ENCODE measurements at places on chromosomes 13 and 19.

GRCh38 chr19:49489601-49490167, 2.3 kb downstream of the RPL13A start:
- no peak for DNase-seq

GRCh38 chr19:18839465-18840287, 7.9 kb downstream of the UPF1 start:
- DNase-seq = no peak

DNA sequence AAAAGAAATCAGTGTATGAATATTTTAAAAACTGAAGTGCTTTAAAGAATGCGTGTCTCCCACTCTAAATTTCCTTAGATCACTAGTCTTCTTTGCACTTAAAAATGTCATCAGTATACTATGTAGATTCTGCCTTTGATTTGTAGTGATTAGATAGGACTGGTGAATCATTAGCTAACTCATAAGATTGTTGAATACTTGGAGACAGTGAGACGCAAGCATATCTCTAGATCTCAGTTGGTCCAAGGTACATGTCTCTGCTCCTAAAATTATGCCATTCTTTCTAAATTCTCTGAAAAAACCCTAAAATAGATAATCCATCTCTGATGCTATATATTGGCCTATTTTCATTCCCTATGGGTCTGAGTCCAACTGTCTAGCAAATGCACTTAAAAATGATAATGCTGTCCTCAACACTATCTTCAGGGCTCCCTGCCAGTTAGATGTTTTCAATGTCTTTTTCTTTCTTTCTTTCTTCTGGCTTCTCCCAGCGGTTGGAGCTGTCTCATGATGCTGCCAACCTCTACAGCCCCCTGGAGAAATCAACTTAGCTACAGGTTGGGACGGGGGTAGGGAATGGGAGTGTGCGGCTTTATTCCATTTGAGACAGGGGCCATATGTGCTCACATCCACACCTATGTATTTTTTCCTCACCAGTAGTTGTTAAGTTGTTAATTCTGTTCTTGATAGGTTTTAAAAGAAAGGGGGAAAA, 301.0 kb downstream of the NDFIP2 start:
- no peak for DNase-seq

DNA sequence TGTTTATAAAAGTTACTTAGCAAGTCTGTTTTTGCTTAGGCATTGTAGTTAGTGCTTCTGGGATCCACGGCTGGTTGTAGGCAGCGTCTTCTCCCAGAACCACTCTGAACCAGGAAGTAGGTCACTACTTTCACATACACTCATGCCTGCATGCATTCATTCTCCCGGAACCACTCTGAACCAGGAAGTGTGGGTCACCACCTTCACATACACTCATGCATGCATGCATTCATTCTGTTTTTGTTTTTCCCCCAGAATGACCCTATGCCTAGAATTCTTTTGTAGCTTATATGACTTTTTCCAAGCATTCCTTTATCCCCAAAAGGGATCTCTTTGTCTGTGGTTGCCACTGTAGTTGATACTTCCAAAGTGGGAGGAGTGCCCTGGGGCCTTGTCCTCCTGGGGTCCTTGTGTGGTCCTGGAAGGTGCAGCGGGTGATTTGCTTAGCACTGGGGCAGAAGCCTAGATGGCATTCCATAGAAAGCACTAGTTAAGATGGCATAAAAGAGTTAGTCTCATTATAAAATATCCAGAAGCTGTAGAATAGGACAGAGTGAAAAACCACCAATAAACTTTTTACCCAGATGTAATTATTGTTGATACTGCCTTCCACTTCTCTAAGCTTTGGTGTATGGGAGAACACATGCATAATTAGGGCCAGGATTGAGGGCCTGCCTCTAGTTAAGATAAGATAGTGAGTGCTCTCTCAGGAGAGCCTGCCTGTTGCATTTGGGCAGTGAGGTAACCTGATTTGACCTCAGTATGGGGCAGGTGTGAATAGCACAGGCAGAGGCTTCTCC, 68.6 kb upstream of the TEX29 start:
- no peak for DNase-seq

DNA sequence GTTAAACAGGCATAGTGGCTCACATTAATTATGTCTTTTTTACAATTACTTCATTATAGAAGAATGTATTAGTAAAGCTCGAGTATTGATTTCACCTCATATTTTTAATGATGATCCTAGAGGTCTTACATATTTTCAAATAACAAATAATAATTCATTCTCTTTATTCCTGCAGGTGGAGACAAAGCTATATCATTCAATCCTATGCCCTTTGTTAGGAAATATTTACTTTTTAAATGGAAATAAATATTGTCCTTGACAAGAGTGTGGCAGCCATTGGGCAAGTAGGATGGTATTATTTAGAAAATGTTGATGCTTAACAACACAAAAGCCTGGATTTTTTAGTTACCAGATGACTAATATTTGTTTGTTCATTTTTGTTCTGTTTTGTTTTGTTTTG, 127.6 kb downstream of the COG6 start:
- no peak for DNase-seq

DNA sequence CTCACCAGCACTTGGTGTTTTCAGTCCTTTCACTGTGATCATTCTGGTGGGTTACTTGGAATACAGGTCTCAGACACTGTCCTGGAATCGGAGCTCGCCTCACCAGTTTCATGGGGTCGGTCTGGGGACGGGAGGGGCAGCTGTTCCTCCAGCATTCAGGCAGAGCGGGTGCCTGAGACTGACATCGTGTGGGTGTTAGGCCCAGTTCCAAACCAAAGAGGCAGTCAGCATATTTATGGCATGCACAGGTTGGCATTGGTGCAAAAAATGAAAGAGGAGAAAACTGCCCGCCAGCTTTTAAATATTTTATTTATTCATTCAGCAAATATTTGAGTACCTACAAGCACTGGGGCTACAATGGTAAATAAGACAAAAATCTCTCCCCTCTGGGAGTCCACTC, 20.1 kb downstream of the PLEKHF1 start:
- DNase-seq = no peak

DNA sequence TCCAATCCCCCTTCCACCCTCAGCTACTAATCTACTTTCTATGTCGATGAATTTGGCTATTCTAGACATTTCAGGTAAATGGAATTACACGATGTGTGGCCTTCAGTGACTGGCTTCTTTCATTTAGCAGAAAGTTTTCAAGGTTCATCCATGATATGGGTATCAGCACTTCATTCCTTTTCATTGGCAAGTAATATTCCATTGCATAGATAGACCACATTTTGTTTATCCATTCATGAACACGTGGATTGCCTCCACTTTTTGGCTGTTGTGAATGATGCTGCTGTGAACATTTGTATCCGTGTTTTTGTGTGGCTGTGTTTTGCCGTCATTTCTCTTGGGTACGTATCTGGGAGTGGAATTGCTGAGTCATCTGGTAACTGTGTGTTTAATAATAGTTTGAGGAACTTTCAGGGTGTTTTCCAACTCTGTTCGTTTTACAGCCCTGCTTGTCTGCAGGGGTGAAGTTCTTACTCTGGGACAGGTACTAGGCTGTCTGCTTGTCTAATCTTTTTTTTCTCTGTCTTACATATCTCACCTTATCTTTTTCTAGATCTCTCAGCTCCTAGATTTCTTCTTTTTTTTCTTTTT, 32.5 kb downstream of the MARK4 start:
- DNase-seq = no peak

DNA sequence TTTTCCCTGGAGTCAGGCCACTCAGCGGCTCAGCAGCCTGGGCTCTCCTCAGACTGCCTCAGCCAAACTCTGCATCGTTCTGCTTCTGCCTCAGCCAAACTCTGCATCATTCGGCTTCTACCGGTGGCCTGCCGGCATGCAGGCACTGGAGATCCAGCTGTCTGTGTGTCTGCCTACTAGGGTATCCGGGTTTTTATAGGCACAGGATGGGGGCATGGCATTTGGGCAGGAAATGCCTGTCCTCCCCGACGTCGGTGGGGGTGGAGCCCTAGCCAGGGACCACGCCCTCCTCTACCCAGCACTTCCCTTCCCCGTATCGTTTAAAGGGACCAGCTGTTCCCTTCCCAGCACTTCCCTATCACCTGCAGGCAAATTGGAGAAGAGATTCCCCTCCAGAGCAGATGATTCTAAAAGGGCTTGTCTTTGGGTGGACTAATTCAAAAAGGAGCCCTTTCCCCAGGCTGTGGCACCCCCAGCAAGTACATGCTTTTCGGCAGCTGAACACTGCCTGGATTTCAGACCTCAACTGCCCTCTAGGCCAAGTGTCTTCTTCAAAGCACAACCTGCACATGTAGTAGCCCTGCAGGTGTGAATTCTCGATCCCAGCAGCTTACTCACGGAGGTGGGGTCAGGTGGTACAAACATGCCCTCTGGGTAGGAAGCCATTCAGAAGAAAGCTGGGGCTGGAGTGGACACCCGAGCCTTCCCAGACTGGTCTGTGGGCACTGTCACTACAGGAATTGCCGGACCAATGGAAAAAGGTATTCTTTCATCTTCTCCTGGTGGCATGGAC, 25.4 kb upstream of the GPR12 start:
- DNase-seq = peak; percentile 4

DNA sequence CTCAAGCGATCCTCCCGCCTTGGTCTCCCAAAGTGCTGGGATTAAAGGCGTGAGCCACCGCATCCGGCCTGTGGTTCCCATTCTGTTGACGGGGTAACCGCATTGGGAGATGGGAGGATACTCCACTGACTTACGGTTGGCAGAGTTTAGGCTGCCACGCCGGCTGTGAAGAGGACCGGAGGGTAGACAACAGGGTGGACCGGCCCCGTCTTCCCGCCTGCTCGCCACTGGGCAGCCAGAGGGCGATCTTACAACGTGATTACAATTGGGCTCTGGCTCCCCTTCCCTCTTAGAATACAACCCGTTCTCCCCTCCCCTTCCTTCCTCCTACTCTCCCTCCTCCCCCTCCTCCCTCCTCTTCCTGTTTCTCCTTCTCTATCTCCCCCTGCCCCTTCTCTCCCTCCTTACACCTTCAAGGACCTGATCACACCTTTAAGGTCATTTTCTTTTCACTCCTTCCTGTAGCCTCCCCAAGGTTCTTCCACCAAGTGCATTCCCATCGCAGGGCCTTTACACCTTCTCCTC, 957 bp upstream of the CCDC194 start:
- no peak for DNase-seq

GRCh38 chr19:47363758-47364531, 14.8 kb downstream of the DHX34 start:
- no peak for DNase-seq

GRCh38 chr19:20365146-20365545, 198.1 kb downstream of the ZNF486 start:
- no peak for DNase-seq

GRCh38 chr19:17933414-17934129, 757 bp downstream of the CCDC124 start:
- DNase-seq = no peak

GRCh38 chr13:65028101-65028500, 2202.0 kb downstream of the PCDH9 start:
- DNase-seq = no peak

GRCh38 chr13:36919833-36920615, at the start of gene SMAD9:
Gene SMAD9 (minus strand): TSS chr13:36920238. CDS start chr13:36879689, 40,549 bp downstream.
- DNase-seq = no peak

GRCh38 chr19:2484178-2484937, 8.4 kb downstream of the GADD45B start:
- no peak for DNase-seq

- DNase-seq = no peak
Measured at GRCh38 chr13:101417043-101417406, 717 bp upstream of the NALCN start.

- no peak for DNase-seq
Measured at GRCh38 chr13:77034881-77035280, 7.9 kb upstream of the FBXL3 start.

DNA sequence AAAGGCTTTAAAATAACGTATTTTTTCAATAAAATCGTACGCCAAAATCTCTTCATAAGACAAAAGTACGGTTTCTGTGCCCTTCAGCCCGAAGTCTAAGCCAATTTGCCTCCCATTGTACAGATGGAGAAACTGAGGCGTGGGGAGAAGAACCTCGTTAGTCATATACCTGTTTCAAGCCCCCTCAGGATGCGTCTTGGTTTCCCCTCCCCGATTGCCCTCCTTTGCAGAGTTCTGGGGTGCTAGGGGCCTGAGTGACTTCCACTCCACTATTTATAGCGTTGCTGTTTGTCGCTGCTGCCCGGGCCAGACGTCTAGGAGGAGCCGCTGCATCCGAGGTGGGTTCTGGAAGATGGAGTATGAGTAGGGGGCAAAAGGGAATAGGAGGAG, 2.3 kb upstream of the LTBP4 start:
- no peak for DNase-seq

- DNase-seq = no peak
Measured at GRCh38 chr13:110394371-110394841, 87.3 kb downstream of the COL4A2 start.

DNA sequence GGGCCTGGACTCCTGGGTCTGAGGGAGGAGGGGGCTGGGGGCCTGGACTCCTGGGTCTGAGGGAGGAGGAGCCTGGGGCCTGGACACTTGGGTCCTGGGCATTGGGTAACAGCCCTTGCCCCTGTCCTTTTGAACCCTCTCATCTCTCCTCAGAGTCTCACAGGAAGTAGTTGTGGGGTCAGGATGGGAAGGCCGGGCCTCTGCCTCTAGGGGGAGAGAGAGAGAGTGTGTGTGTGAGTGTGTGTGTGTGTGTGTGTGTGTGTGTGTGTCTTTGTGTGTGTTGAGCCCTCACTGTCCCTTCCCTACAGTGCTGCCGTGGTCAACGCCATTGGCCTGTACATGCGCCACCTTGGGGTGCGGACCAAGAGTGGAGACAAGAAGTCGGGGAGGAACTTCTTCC, 10.9 kb downstream of the ARHGEF1 start:
- no peak for DNase-seq

- no peak for DNase-seq
Measured at GRCh38 chr19:3065675-3066357, 3.5 kb upstream of the TLE5 start.

- no peak for DNase-seq
Measured at GRCh38 chr13:64675255-64675892, 2554.8 kb downstream of the PCDH9 start.

GRCh38 chr19:33998302-33998701, 174.0 kb upstream of the LSM14A start:
- DNase-seq = no peak

DNA sequence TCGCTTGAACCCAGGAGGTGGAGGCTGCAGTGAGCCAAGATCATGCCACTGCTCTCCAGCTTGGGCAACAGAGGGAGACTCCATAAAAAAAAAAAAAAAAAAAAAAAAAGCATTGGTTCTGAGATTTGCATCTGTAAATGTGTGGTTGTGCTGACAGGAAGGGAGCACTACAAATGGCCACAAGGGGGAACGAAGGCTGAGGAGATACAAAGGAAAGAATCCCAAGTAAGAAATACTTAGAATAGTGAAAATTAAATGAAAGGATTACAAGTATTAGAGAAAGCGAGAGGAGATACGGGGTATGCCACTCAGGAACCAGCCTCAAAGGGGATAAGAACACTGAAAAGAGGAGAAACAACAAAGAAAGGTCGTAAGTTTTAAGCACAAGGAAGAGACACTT, 284.9 kb downstream of the KLF12 start:
- DNase-seq = no peak

Data from CD4-positive, alpha-beta T cell (primary cell).